ENCODE measurements at places on chromosomes 5 and 9.

- no peak for DNase-seq
Observed at GRCh38 chr9:8400378-8400777, 600.8 kb upstream of the DMAC1 start.

DNA sequence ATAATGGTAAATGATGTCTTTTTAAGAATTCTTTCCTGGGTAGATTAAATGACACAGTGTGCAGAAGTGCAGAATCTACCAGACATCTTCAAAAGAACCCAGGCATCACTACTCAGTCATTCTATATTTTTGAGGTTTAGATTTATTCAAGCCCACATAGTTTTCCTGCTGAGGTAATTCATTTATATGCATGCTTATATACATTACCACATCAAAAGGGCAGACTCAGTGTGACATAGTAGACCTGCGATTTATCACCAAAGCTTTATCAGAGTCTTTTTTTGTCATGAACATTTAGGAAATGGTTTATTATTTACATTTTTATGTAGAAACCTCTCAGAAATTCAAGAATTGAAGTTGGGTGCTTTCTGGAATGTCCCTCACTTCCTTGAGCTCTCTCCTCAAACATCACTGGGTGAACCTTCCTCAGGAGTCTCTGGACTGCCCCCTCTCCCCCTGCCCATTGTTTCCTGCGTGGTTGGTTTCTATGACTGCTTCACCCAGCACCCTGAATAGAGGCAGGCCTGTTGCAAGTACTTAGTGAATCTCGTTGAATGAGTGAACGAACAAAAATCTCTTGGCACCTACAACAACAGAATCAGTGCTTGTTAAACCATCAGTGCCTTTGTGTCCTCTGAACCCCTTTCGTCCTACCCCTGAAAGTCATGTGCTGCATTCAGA is 42.5 kb downstream of the ADAMTS16 start:
- no peak for DNase-seq

GRCh38 chr9:36640771-36641381 is 68.2 kb downstream of the MELK start:
- DNase-seq: no peak

DNA sequence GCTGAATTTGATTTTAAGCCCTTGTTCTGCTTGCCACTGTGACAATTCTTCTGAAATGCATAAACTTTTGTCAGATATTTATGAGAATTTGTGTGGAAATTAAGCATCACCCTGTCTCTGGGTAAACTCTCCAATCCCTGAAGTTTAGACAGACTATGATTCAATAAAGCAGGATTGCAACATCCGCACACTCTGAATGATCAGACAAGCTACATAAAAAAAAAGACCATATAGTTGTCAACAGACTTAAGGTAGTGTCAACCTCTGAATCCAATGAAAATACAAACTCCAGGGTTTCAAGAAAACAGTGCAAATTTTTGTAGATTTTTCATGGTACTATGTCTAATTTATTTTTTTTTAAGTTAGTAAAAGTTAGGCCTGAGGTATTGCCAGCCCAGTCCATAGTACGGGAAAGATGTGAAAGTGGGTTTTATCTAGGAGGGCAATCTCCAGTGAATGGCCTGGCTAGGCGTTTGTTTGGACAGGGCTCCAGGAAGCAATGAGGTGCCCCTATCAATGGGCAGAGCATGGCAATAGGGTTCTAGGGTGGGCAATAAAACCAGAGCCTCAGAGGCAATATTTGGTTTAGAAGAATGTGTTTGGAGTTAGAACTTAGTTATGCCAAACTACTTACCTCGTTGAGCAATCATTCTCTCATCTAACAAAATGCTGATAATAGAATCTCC is 762.6 kb upstream of the SEMA6A start:
- DNase-seq: no peak

DNA sequence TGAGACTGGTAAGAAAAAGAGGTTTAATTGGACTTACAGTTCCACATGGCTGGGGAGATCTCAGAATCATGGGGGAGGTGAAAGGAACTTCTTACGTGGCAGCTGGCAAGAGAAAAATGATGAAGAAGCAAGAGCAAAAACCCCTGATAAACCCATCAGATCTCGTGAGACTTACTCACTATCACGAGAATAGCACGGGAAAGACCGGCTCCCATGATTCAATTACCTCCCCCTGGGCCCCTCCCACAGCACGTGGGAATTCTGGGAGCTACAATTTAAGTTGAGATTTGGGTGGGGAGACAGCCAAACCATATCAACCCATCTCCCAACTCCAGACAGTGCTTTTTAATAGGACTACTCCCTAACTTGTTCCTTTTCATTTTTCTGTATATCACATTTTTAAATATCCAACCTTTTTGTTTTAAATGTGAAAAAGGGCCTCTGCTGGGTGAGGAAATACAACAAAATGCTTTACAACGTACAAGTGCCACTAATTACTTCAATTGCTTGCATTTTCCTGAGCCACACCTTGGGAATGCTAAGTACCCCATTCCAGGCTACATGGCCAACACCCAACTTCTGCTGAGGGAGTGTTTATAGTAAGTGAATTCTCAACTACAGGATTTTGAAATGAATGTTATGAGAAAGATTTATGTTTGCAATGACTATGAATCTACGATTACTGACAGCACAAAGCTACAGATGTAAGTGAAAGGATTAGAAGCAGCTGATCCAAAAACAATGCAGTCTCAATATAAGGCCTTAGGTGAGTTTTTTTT is 294.1 kb upstream of the CD180 start:
- DNase-seq: peak; percentile 19

- no peak for DNase-seq
Observed at GRCh38 chr9:77556396-77556795, 91.7 kb downstream of the GNA14 start.

- DNase-seq: no peak
Observed at GRCh38 chr9:137506702-137507171, 43.5 kb downstream of the PNPLA7 start.

DNA sequence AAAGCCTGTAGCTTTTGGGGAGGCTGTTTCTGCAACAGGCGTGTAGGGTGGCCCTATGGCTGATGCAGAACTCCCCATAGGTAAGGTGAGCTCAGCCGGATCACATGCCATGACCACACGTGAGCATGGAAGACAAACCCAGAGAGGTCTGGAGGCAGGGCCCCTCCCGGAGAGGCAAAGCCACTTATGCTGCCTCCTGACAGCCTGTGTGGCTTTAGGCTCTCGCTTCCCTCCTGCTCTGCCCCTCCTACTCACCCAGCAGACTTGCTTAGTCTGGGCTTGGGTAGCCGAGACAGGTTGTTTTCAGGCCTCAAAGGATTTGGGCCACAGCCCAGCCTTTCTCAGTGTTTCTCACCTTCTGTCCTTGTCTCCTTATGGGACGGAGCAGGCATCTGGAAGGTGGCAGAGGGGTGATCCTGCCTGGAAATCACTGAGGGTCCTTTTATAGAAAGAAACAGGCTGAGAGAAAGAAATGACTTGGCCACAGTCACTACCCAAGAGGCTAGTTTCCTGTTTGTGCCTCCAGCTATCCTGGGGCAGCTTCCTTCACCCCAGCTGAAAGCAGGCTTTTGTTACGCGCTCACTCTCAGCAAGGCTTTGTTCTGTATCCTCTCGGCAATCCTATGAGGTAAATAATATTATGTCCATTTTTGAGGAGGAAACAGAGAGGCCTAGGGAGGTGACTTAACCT is 89.9 kb downstream of the DAB2IP start:
- no peak for DNase-seq

All from common myeloid progenitor, CD34-positive (primary cell).